Fibroblast of the aortic adventitia (primary cell): ENCODE measurements at places on chromosomes 11 and 22. TPM values are rescaled to one million over a fixed set of nuclear protein-coding genes. Genes with fewer than 3 reads are reported as not detected.

Gene CASP5
- total RNA-seq: not detected in 2 replicates

Gene PIM3
- 14.1 and 15.2 TPM in 2 replicates for total RNA-seq

Gene LRFN4
- total RNA-seq: 5.9 and 25.8 TPM in 2 replicates

Gene SPDYC
- not detected in 2 replicates for total RNA-seq

Gene SMTNL1
- not detected in 2 replicates for total RNA-seq

Gene TPBGL
- total RNA-seq: 0.08 TPM in 1 of 2 replicates, not detected in the other

Gene RCOR2
- total RNA-seq: 2.9 and 3.3 TPM in 2 replicates

Gene MS4A4E
- not detected in 2 replicates for total RNA-seq

Gene LUZP2
- total RNA-seq: 0.74 and 20.6 TPM in 2 replicates

Gene CDON
- 54.4 and 66.6 TPM in 2 replicates for total RNA-seq

Gene CELSR1
- 1.1 and 4.3 TPM in 2 replicates for total RNA-seq

Gene OPCML
- total RNA-seq: 0.18 and 0.82 TPM in 2 replicates
